AG09319 (cell line): ENCODE measurements at places on chromosomes 2 and 18.
A peak's percentile ranks its signal among the peaks of the same experiment; 100 is the strongest.

- DNase-seq, result no peak
Observed at GRCh38 chr2:21452263-21452662, 328.5 kb downstream of the TDRD15 start.

GRCh38 chr2:154489266-154489858 lies 209.1 kb upstream of the KCNJ3 start:
- no peak for DNase-seq

- DNase-seq, result no peak
Observed at GRCh38 chr18:79713341-79713740, 33.7 kb downstream of the CTDP1 start.

DNA sequence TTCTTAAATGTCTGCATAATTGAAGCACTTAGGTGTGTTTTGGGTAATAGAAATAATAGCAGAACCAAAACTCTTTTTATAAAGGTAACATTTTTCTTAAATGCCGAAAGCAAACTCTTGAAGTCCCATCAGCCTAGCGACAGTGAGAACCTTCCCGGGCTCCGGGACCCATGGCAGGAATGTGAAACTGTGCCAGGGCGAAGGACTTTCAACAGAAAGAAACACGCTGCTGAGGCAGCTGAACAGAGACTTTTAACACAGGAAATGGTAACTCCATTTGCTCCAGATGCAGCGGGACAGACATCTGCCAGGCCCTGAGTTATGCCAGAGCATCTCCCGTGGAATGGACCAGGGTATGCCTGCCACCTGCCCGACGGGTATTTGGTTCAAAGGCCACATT lies 34.3 kb downstream of the SALL3 start:
- DNase-seq, result no peak

DNA sequence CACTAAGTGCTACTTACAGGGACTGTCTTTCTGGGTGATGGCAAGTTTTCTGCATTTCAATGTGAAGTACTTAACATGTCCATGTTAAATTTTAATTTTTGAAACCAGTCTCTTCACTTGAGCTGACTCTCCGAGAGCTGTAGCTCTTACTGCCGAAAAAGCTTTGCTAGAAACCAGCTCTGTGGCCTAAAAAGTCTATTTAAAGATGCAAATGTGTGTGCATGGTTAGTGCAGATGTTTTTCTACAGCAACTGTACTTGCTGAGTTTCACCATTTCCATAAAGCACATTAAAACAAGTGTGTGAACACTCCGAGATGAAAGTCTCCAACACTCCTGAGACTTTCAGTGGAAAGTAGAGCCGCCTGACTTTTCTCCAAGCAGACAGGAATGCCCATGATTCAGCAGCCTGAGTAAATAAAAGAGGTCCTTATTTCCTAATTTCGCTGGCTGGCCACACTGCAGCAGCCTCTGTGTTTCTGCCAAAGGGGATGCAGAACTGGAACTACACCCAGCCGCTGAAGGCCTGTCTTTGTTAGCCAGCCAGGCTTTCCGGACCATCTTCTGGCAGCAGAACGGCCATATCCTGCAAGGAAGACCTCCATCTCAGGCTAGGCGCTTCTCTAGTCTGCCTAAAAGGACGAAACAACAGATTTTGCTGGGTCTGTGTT lies 121.2 kb downstream of the ZNF521 start:
- peak; percentile 71 for DNase-seq

GRCh38 chr2:7950035-7950612 lies 731.7 kb upstream of the ID2 start:
- DNase-seq, result no peak

DNA sequence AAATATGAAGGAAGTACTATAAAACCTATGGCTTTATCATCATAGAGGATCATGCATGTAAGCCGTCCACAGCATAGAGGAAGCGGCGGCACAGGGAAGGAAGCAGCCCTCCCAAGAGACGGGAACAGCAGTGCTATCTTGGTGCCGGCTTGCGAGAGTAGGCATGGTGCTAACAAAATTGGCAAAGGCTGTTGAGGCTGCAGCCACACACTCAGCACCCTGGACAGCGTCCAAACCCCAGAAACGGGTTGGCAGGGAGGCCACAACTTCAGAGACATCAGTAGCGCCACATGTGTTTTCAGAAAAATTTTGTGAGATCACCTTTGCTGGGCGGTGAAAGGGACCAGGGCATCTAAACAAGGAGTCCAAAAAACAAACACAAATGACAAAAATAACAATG lies 37.7 kb downstream of the NETO1 start:
- no peak for DNase-seq

GRCh38 chr18:25247725-25248124 lies 104.2 kb downstream of the ZNF521 start:
- DNase-seq, result no peak

- DNase-seq, result no peak
Observed at GRCh38 chr2:10305254-10305635, 2.5 kb downstream of the HPCAL1 start.

DNA sequence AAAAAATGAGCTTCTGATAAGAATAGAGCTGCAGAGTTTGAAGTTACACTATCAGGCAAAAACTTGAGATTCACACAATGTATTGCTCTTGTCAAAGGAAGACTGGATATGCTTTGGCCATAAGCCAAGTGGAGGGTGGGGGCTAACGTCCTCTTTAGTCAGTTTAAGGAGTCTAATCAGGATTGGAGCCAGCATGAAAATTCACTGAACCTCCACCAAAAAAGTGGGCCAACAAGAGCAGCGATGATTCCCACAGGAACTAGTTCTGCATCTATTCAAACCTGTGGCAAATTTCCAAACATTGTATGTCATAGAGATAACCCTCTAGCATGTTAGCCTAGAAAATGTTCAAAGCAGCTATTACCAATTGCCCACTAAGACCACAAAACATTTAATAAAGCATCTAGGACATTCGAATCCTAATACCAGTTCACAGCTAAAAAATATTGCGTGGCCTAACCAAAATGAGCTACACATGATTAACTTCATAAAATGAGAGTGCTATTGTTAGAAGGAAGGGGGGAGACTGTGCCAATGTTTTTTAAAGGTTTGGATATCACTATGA lies 43.5 kb upstream of the TMEM247 start:
- no peak for DNase-seq

GRCh38 chr2:64975232-64975821 lies 13.9 kb upstream of the SLC1A4 start:
- no peak for DNase-seq

- DNase-seq, result no peak
Observed at GRCh38 chr2:157489983-157490382, 46.1 kb upstream of the CYTIP start.

GRCh38 chr18:44954257-44954656 lies 273.6 kb downstream of the SETBP1 start:
- no peak for DNase-seq

DNA sequence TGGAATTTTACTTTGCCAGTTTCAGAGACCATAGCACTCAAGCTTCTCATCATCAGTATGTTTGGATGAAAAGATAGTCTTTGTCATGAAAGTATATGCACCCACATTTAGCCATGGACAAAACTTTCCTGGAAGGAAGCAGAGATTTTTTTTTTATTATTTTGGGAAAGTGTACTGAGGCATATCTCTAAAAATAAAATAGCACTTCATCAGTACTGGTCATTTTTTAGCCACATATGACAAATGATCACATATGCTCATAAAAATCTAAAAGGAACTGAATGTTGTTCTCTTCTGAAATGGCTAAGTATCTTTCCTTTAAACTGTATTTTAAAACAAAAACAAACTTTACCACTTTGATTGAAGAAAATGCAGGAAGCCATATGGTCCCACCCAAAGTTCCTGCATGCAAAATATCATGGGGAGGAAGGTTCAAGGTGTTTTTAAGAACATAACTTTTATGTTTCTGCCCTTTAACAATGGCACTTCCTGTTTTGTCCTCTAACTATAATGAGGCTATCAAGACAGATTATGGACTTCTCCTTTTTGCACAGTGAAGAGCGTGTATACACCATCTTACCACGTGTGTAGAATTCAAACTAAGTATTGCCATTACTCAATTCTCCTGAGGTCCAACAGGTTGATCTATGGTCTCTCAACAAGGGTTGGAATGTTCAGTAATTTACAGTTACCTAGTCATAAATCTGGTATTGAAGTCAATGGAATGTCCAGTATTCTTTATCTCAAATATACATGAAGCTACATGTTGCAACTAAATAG lies 77.1 kb upstream of the SLC39A10 start:
- DNase-seq, result no peak

- no peak for DNase-seq
Observed at GRCh38 chr18:64332835-64333234, 183.9 kb upstream of the LINC00305 start.

- DNase-seq, result no peak
Observed at GRCh38 chr2:220147161-220148038, 520.0 kb downstream of the SLC4A3 start.

DNA sequence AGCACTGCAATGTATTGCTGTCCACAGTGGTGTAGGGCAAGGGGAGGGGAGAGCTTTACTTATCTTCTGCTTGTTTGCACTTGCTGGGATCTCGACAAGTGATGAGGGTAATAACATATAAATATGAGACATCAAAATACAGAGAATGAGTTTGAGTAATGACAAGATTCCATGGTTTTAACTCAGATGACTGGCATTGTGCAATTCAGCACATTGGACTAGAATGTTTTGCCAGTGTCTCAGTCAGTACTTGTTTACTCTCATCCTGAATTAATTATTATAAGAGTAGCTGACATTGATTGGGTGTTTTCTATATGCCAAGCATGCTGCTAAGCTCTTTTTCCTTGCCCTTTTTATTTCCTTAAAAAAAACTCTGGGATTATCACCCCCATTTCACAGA lies 306.7 kb upstream of the MMADHC start:
- no peak for DNase-seq

GRCh38 chr2:165197346-165197745 lies 6.5 kb downstream of the SCN3A start:
- no peak for DNase-seq

DNA sequence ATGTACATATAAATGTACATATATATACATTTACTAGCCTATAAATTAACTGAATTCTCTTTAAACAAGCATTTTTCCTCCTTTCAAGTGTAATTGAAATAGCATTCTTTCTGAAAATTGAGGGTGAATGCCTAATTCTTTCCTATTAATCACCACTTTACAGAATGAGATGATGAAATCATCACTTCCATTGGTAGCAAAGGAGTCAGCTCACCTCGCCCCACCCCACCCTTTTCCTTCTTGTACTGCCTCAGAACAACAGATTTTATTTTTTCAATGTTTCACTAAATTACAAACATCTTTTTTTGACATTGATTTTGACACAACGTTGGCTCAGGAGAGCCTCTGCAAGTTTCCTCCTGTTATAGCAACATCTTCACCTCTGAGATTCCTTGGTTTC lies 181.9 kb upstream of the CDH7 start:
- no peak for DNase-seq

GRCh38 chr2:152558158-152558984 lies 158.9 kb downstream of the PRPF40A start:
- DNase-seq, result peak; percentile 78

DNA sequence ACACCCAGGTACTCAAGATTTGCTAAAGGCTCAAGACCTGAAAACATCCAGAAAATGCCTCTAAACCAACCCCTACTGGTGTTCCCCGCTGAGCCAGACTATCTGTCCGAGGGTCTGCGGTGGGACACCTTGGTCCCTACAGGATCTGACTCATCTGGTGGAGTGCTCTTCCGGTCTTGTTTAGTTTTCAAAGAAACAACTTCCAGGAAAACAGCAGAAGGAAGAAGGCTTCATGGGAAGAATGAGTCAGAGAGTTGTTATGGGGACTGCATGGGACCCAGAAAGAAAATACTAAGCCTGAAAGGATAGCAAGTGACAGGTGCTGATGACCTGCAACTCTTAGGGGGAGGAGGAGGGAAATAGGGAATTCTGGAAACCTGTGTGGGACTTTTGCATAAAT lies 41.3 kb downstream of the ZFP36L2 start:
- DNase-seq, result no peak

- DNase-seq, result no peak
Observed at GRCh38 chr18:73646196-73646595, 501.4 kb downstream of the FBXO15 start.

DNA sequence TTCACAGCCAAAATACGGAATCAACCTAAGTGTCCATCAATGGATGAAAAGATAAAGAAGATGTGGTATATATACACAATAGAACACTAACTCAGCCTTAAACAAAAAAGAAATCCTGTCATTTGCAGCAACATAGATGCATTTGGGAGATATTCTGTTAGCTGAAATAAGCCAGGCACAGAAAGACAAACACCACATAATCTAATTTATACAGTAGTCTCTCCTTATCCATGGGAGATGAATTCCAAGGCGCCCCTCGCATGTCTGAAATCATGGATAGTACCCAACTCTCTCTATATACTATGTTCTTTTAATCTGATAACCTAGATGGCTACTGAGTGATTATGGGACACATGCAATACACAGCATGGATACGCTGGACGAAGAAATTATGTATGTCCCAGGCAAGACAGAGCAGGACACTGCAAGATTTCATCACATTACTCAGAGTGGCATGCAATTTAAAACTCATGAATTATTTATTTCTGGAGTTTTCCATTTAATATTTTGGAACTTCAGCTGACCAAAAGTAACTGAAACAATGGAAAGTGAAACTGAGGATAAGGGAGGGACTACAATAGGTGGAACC lies 39.5 kb downstream of the ORC4 start:
- DNase-seq, result no peak

DNA sequence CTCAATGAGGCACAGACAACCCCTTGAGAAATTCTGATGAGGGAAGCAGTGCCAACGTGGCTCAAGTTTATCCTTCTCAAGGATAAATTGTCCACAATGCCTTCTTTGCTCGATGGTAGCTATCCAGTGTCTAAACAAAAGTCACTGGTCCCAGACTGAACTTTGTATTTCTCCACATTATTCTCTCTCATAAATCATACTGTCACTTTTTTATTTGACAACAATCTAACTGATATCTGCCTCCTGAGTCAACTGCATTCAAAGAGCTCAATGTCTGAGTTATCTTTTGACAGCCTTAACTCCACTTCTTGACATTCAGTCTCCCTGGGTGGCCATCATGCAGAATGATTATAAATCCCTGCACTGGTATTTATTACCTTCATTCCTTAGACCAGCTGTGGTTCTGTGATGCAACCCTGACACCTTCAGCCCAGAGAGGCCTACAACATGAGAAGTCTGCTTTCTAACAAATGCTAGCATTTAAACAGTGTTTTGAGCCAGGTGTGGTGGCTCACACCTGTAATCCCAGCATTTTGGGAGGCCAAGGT lies 38.2 kb downstream of the IMMT start:
- no peak for DNase-seq

GRCh38 chr18:23661735-23662308 lies 889 bp downstream of the ANKRD29 start:
- DNase-seq, result no peak

- DNase-seq, result no peak
Observed at GRCh38 chr2:44635725-44636124, 274.0 kb downstream of the CAMKMT start.

DNA sequence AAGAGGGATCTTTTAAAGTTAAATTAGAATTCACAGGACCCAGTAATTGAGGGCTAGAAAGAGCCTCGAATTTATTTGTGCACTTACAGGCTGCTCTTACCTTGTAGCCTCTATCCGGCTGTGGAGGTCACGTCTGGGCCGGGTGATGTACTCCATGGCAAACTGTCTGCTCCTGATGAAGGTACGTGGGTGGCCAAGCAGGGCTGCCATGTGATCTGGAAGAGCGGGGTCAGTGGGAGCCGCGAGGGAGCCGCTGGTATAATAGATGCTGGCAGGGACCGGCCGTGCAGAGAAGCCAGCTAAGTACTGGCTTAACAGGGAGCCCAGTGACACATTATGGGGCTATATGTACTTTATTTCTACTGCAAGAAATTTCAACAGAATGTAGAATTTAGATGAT lies 59.2 kb downstream of the ADI1 start:
- DNase-seq, result no peak
